ENCODE measurements at places on chromosomes 16 and 17.

GRCh38 chr16:67504031-67505021 lies 21.0 kb upstream of the AGRP start:
- no peak for DNase-seq

DNA sequence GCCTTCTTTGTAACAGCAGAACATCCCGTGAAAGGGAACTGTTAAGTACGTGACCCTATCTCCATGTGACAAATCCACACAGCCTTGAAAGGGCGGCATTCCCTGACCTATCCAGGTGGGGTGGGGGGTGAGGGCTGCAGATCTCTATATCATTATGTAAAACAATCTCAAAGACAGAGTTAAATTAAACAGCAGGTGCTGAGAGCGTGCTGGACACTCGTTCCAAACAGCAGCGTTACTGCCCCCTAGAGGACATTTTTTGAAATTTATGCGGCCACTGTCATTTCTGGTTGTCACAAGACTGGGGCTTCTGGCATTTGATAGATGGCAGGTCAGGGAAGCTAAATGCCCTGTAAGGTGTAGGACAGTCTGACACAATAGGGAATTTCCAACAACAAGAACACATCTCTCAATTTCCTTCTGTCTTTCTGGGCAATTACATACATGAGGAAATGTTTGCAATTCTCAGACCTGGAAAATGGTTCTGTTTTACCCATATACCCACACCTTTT lies 6.7 kb upstream of the SLC25A39 start:
- DNase-seq, result peak; percentile 73

GRCh38 chr16:48054881-48055601 lies 100.8 kb downstream of the ABCC12 start:
- DNase-seq, result no peak

DNA sequence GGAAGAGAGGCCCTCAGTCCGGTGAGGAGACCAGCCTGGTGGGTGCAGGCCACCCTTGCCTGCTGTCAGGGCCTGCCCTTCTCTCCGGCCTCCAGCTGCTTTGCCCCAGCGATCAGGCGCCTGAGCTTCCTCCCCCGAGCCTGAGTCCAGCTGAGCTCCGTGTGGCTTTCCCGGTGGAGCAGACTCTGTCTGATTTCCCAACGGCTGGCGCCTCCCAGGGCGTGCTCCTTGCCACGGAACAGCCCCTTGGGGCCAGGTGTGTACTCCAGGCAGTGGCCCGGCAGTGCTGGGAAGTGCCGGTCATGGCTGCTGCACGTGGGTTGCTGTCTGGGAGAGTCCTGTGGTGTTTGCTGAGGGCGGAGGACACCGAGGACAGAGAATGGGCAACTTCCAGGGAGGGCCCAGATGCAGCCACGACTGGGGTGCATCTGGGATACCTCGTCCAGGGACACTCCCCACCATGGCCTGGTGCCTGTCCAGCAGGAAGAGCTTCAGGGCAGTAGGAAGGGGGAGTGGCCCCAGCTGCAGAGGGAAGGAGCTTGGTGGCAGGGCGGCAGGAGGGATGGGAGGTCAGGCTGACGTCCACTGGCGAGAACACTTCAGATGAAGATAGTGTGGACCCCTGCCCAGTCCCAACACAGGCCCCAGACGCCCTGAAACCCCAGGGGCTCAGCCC lies 22.5 kb downstream of the METRNL start:
- no peak for DNase-seq

- no peak for DNase-seq
These were observed 28.1 kb downstream of the PMP22 start for GRCh38 chr17:15237106-15237425.

- no peak for DNase-seq
These were observed 76.4 kb upstream of the RCVRN start for GRCh38 chr17:9981344-9981915.

- no peak for DNase-seq
These were observed 89.9 kb upstream of the NACA2 start for GRCh38 chr17:61680921-61681320.

DNA sequence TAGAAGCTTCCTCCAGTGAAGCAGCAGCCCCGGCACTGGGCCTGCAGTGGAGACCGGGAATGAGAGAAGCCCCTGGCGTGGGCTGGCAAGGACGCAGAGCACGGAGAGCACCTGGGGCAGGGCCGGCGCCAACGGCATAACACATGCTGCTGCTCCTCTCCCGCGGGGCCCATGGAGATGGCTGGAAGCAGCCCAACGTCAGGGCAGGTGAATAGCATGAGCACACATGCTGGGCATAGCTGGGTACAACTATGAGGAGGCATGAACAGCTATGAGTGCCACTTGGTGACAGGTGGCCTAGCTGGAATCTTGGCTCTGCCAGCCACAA lies 46.4 kb downstream of the IRF8 start:
- no peak for DNase-seq

- no peak for DNase-seq
These were observed 195.4 kb upstream of the C17orf78 start for GRCh38 chr17:37180376-37180775.

DNA sequence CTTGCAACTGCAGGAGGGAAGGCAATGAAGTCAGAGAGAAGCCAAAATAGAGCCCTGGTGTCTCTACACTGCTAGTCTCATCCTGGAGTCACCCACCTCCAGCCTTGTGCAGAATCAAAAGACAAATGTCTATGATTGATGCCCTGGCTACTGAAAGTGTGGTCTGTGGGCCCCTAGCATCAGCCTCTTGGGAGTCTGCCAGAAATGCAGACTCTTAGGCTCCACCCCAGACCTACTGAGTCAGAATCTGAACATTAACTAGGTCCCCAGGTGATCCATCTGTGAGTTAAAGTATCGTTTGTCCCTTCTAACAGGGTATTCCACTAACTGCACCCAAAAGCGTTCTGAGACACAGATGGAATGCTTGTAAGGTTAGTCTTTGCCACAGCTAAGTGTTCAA lies 21.2 kb downstream of the EARS2 start:
- no peak for DNase-seq

GRCh38 chr17:82959242-82959930 lies 119.6 kb upstream of the ZNF750 start:
- DNase-seq, result no peak

- DNase-seq, result no peak
These were observed 1.5 kb downstream of the HLF start for GRCh38 chr17:55266051-55266957.

DNA sequence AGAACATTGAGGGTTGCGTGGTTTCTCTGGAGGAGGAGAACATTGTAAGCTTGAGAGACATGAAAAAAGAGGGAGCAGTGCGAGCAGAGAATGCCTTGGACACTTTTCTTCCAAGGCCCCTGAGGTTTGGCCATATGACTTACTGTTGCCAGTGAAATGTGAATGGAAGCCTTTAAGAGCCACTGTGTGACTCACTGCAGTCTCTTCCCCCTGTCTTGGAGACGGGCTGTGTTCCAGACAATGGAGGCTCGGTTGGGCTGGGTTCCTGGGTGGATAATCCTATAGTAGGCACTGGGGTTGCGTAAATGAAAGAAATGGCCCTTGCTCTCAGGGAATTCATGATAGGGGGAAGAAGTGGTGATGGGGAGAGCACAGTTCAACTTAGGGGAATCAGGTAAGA lies 75.5 kb downstream of the SHISA9 start:
- no peak for DNase-seq

- no peak for DNase-seq
These were observed 185.5 kb downstream of the LGALS9B start for GRCh38 chr17:20281860-20282259.

DNA sequence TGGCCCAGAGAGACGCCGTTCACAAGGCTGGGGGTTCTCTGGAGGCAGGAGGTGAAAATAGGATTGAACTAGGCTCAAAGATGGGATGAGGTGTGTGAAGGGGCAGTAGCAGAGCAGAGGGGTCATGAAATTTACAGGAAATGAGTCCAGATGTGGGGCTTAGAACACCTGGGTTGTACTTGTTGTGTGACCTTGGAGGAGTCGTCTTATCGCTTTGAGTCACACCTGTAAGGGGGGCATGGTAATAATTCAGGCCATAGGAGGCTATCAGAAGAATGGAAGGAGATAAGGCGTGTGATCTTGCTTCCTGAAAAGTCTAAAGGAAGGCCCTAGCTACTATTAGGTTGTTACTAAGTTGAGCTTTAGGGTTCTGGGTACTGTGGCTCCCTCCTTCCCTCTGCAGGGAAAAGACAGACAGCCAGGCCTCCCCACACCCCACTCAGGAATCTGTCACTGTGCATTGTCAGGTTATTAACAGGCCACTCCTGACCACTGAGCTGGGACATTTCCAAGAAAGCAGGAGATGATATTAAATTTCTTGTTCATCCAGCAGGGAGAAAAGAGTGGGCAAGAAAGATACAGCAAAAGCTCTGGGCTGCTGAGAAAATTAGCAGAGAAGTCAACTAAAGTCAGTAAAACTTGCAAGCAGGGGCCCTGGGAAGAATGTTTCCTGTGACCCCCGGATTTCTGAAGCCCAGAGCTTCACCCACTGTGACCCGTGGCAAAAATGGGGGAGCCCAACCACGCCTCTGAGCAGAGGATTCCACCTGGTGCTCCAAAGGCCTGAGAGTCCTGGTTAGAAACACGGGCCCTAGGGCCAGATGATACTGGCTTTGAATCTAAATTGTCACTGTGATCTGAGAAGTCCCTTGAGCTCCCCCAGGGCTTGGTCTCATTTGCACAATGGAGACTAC lies 6.0 kb upstream of the CDC42EP4 start:
- no peak for DNase-seq

GRCh38 chr17:28744104-28744971 lies 527 bp downstream of the TRAF4 start:
- DNase-seq, result peak; percentile 71

DNA sequence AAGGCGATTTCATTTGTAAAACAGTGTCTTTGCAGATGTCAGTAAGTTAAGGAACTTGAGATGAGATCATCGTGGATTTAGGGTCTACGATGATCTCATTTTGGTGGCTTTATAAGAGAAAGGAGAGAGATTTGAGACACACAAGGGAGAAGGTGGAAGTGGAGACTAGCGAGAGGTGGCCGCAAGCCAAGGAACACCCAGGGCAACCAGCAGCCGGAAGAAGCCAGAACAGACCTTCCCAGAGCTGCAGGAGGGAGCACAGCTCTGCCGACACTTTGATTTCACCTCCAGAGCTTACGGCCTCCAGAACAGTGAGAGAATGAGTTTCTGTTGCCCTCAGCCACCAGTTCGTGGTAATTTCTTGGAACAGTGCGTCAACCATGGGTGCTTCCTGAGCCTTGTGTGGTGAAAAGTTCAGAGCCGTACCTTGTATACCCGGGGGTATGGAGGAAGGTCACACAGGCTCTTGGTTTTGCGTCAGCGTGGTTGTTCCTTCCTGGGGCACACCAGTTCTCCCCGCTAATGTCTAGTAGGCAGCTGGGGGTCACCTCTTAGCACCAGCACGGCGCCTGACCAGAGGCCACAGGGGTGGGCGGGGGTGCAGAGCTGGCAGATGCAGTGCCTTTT lies 12.9 kb upstream of the SEC14L1 start:
- DNase-seq, result peak; percentile 39

GRCh38 chr17:62625184-62625869 lies 2.1 kb upstream of the MRC2 start:
- DNase-seq, result no peak

GRCh38 chr17:1905190-1905913 lies 75.5 kb downstream of the RPA1 start:
- no peak for DNase-seq

GRCh38 chr16:73054498-73054812 lies 6.5 kb upstream of the ZFHX3 start:
- no peak for DNase-seq

DNA sequence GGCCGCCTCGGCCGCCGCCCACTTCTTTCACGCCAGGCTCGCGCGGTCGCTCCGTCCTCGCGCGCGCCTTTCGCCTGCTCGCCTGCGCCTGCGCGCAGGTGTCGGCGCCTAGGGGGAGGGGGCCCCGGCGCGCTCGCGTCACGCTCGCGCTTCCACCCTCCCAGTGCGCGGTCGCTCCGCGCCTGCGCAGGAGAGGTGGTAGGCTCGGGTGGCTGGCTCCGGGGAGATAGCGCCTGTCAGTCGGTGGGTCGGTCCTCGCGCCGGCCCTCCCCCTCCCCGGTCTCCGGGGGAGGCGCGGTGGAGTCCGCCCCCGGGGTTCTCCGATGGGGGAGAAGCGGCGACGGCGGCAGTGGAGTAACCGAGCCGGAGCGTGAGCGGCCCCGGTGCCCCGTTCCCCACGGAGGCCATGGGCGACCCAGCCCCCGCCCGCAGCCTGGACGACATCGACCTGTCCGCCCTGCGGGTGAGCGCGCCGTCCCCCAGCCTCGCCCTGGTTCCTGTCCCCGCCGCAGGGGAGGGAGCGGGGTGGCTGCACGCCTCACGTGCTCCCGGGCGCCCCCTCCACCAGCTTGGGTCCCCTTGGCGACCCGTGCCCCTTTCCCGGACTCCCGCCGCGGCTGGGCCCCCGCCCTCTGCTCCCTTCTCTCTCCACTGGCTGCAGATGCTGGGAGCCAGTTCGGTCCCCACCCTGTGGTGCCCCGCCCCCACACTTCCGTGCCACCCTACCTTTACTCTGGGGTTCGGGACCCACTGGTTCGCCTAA lies at the start of gene MINK1:
Gene MINK1, plus strand, starts transcription at position 163 of the 763 bp plus-strand sequence. Its CDS starts 244 bp downstream, at position 407.
- peak; percentile 99 for DNase-seq

GRCh38 chr16:52837251-52837650 lies 215.4 kb downstream of the CHD9NB start:
- no peak for DNase-seq

GRCh38 chr17:22460461-22461063 lies 768.2 kb downstream of the KCNJ18 start:
- no peak for DNase-seq

GRCh38 chr17:81376946-81377714 lies 18.1 kb upstream of the BAHCC1 start:
- DNase-seq, result no peak

- DNase-seq, result no peak
These were observed 71.7 kb downstream of the HLF start for GRCh38 chr17:55336426-55336825.

DNA sequence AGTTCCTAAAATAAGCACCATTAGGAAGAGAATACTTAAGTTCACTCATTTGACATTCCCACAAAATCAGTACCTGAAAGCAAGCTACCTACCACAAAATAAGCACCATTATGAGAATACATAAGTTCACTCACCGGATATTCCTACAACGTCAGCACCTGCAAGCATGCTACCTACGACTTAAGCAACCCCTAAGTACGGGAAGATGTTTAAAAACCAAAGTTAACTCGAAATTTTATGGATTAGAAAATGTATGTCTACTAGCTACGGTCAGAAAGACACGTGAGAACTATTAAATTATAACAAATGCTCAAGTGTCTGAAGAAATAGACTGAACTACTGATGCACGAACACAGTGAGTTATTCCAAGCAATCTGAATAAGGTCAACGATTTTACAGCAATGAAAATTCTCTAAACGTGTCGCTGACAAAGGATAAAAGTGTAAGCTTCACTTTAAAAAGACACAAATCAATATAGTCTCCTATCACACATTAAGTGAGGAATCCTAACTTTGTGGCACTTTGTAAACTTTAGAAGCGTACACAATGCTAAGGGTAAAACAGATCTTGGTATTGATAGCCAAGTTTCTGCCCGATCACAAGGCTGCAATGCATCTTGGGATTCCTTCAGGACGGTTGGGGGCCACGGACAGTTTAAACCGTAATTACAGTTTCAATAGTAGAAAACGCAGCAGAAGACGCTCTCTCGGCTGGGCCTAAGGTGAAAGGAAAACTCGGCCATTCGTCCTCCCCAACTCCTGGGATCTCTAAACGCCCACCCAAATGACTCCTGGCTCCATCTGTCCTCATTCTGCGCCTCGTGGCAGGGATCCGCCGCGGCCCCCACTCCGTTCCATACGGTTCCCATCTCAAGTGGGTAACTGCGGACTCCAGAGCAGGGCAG lies 1.3 kb downstream of the GSPT1 start:
- DNase-seq, result peak; percentile 16

Measured in hindlimb muscle (tissue), 1 donor.